AG08395 (cell line): ENCODE measurements at places on chromosomes 7 and 10.

- no peak for DNase-seq
Observed at GRCh38 chr7:70183278-70183677, 585.0 kb downstream of the AUTS2 start.

- DNase-seq: no peak
Observed at GRCh38 chr7:45294559-45294958, 137.0 kb downstream of the RAMP3 start.

- DNase-seq: no peak
Observed at GRCh38 chr10:123642697-123643096, 23.5 kb upstream of the GPR26 start.

DNA sequence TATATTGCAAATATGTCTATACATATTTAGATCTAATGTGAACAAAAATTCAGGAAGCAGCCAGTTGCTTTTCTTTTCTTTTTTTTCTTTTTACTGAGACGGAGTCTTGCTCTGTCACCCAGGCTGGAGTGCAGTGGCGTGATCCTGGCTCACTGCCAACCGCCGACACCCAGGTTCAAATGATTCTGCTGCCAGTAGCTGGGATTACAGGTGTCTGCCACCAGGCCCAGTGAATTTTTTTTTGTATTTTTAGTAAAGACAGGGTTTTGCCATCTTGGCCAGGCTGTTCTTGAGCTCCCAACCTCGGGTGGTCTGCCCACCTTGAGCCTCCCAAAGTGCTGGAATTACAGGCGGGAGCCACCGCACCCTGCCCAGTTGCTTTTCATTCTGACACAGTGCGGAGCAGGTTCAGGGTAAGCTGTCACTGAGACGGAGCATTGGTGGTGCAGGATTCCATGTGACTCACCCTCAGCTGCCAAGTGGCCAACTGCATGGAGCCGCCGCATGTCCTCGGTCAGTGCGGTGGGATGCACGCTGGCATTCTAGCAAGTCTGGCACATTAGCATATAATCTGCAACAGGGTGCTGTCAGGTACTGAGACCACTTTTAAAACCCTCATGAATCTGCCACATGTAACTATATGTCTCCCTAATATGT, 362.7 kb downstream of the DNAJB6 start:
- DNase-seq: no peak

GRCh38 chr10:93488956-93489528, 6.9 kb upstream of the MYOF start:
- no peak for DNase-seq

DNA sequence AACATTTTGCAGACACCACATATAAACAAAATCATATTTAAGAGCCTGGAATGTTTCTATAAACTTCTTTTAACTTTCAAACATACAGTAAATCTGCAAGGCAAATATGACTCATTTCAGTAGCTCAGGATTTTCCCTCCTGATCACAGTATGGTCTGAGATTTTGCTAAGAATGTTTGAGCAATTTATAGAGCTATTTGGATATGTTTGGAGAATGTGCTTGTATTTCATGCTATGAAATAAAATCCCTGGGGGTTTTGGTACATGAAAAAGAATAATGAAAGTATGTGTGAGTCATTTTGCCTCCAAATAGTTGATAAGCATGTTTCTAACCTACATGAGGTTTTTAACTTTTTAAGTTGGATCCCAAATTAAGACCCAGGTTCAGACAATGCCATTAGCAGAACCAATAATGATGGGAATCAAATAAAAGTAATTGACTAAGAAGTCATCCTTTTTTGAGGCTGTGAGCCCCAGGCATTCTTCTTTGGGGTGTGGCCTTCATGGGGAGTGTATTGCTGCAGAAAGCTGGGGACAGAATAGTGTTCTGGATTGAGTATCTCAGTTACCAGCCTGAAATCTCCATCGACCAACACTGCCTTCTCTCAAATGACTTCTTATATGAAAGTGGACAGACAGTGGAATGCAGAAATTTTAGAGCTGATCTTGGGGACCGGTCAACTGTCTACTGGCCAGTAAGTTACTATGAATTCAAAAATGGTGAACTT, 66.1 kb upstream of the AGBL3 start:
- peak; percentile 78 for DNase-seq

GRCh38 chr10:69861251-69862240, 59.8 kb downstream of the COL13A1 start:
- DNase-seq: peak; percentile 49
